ENCODE measurements at places on chromosomes 1 and 21. TPM values are rescaled to one million over a fixed set of nuclear protein-coding genes. Genes with fewer than 3 reads are reported as not detected.

The TMCC2 gene
- total RNA-seq, result 1.1 TPM

The AGPAT3 gene
- 40.8 TPM for total RNA-seq

The IQGAP3 gene
- not detected for total RNA-seq

The ZNF697 gene
- 0.06 TPM for total RNA-seq

The ADPRS gene
- total RNA-seq, result 22.6 TPM

The AADACL3 gene
- total RNA-seq, result not detected

The DUSP12 gene
- total RNA-seq, result 23.0 TPM

The PIGM gene
- 2.2 TPM for total RNA-seq

The A3GALT2 gene
- total RNA-seq, result not detected

The LRRC39 gene
- 1.4 TPM for total RNA-seq

The DRAXIN gene
- 0.08 TPM for total RNA-seq

The EXO5 gene
- 4.5 TPM for total RNA-seq

The EDN2 gene
- not detected for total RNA-seq

The CLIC6 gene
- total RNA-seq, result not detected

The OR6K3 gene
- total RNA-seq, result not detected

The IBA57 gene
- 19.9 TPM for total RNA-seq

The XKR8 gene
- 5.5 TPM for total RNA-seq

The DLGAP3 gene
- total RNA-seq, result 0.44 TPM

The RGS1 gene
- 429 TPM for total RNA-seq

The KCNJ15 gene
- 0.19 TPM for total RNA-seq

The NEGR1 gene
- 0.03 TPM for total RNA-seq

The PDPN gene
- not detected for total RNA-seq

The GPA33 gene
- 4.8 TPM for total RNA-seq

The HENMT1 gene
- total RNA-seq, result 8.2 TPM

The VCAM1 gene
- not detected for total RNA-seq

The NUAK2 gene
- 14.9 TPM for total RNA-seq

The IL12RB2 gene
- 0.98 TPM for total RNA-seq

The AGMAT gene
- 3.8 TPM for total RNA-seq

The TNFRSF18 gene
- 17.8 TPM for total RNA-seq

The EXOSC10 gene
- 89.0 TPM for total RNA-seq

The RHD gene
- total RNA-seq, result not detected

The OLIG2 gene
- not detected for total RNA-seq

The MIXL1 gene
- not detected for total RNA-seq

The LCE3E gene
- total RNA-seq, result not detected

The RASSF5 gene
- 156 TPM for total RNA-seq

The UBE2U gene
- total RNA-seq, result not detected

The SLC9C2 gene
- total RNA-seq, result not detected

The AGO3 gene
- 34.5 TPM for total RNA-seq

The PRR9 gene
- not detected for total RNA-seq

The NBPF4 gene
- not detected for total RNA-seq

The TRIM63 gene
- not detected for total RNA-seq

The SLC26A9 gene
- total RNA-seq, result not detected

The NADK gene
- total RNA-seq, result 19.9 TPM
